ENCODE measurements at places on chromosomes 5 and 9. TPM values are rescaled to one million over a fixed set of nuclear protein-coding genes. Genes with fewer than 3 reads are reported as not detected.

Gene IRGM
- total RNA-seq, result not detected

Gene ANKRD34B
- total RNA-seq, result not detected

Gene HK3
- under 0.01 TPM for total RNA-seq

Gene CWC27
- 24.7 TPM for total RNA-seq

Gene PDE4D
- 5.6 TPM for total RNA-seq

Gene CLPTM1L
- total RNA-seq, result 314 TPM

Gene ANXA2R
- 0.26 TPM for total RNA-seq

Gene GFI1B
- total RNA-seq, result not detected

Gene HRH2
- not detected for total RNA-seq

Gene ENTREP1
- 0.53 TPM for total RNA-seq

Gene CDC25C
- total RNA-seq, result 0.26 TPM

Gene MAMDC2
- total RNA-seq, result 0.53 TPM

Gene CATSPER3
- total RNA-seq, result under 0.01 TPM

Gene BTNL9
- not detected for total RNA-seq

Gene LCN15
- total RNA-seq, result not detected
